ENCODE measurements at places on chromosomes 11 and 22.

DNA sequence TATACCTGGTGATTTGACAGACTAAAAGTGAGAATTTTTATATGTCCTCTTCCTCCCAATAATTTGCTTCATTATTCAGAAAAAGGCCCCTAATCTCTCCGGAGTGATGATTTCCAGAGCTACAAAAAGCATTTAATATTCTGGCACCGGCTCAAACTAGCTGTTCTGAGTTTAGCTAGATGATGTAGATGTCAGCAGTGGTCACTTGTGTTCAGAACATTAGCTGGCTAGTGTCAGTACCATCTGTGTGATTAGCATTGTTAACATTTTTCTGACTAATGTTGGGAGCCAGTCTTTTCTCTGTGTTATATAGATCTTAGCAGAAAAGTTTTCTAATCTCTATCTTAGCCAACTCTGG lies 68.7 kb upstream of the RRM1 start:
- DNase-seq: peak; percentile 63

GRCh38 chr11:66415423-66415822 lies 5.4 kb upstream of the NPAS4 start:
- no peak for DNase-seq

GRCh38 chr22:27513021-27513420 lies 288.5 kb downstream of the MN1 start:
- DNase-seq: no peak

- DNase-seq: no peak
Observed at GRCh38 chr11:77966338-77966737, 28.1 kb downstream of the INTS4 start.

DNA sequence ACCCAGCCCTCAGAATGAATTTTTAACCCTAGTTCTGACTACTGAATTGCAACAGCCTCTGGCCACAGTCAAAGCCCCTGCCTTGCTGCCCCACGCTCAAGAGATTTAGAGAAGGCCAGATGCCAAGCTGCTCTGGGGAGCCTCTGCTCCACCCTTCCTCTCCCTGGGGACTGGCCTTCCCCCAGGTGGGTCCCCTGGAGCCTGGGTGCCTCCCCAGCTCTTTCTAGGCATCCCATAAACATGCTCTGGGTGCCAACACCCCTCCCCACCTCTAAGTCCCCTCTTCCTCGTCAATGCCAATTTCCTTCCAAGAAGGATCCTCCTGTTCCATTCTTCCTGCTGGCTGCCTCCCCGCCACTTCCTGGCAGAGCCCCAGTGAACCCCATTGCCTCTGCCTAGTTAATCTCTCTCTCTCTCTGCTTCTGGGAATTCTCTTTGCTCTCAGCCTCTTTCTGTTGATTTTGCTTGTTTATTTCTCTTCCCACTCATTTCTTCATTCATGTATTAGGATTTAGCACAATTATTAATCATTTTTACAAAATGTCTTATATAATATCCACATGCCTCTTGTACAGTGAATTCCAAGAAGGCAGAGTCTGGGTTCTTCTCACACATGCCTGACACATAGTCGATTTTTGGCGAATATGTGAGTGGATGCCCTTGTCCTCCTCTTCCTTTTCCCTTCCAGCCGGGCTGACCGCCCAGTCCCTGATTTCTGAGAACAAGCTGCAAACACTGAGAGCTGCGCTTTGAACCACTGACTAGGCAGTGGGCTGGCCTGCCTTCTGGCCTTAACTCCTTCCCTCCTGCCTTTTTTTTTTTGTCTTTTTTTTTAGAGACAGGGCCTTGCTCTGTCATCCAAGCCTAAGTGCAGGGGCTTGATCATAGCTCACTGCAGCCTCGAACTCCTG lies 17.5 kb downstream of the UQCR10 start:
- DNase-seq: peak; percentile 28

- peak; percentile 61 for DNase-seq
Observed at GRCh38 chr11:83235825-83236224, 42.3 kb downstream of the ANKRD42 start.

DNA sequence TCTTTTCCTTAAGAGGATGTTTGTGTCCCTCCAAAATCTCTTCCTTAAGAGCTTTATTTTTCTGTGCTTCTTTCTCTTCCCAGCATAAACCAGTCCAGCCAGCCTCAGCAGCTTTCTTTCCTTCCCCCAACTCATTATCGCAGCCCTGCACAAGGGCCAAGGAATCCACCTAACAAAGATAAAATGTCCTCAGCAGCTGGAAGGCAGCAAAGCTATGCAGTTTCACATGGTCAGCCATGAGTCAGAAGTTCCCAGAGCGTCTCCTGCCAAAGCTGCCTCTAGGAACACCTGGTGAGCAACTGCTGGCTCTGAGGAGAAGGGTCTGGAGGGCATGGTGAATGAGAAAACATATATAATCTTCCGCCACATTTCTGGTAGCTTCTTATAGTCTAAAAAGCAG lies 45.3 kb upstream of the HMGXB4 start:
- peak; percentile 76 for DNase-seq

GRCh38 chr11:74493791-74494630 lies 487 bp upstream of the LIPT2 start:
- DNase-seq: no peak

DNA sequence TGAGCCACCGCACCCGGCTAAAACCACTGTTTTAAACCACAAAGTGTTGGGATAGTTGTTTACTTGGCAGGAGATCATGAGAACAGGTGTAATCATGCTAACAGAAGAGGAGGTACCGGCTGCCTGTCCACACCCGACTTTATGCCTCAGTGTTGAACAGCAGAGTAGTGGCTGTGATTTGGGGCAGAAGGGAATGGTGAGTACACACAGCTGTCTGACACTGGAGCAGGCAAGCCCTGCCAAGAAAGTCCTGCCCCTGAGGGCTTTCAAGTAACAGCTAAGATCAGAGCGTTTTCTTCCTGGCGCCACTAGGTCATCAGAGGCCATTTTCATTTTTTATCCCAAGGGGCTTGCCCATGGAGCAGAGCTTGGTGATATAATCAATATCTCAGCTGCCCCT lies 8.1 kb downstream of the CDKN1C start:
- DNase-seq: no peak

DNA sequence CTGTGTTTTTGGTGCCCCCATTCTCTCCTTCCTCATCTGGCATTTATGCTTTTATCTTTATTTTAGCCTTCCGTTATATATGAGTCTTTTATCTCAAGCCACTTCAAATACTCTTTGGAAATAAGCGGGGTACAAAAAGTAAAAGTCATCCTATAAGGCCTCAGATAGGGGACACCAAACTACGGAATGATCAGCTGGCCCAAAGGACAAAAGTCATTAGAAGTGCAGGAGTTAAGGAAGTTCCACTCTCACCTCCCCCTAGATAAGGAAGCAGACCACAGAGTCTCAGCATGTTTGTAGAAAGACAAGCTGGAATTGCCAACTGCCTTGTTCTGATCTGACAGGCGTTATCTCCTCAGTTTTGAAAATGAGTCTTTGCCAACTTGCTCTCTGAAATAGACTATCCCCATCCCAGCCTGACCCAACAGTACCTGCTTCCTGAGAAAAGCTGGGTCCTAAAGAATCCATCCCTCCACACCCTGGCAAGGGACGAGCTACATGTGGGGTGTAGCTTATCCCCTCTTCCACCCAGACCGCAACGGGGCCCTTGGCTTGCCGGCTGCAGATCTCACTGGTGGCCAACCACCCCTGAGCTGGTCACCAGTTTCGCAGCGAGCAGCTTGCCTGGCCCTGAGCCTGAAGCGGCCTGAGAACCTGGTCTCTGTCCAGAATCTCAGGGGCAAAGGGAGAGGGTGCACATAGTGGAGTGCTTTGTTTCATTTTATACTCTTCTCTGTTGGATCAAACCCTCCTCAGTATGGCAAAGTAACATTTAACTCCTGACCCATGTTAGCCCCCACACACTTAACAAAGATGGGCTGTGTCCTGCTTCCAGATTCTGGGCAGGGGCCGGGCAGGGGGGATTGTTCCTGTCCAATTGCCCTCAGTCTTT lies 13.8 kb downstream of the FADS2 start:
- DNase-seq: no peak

- DNase-seq: no peak
Observed at GRCh38 chr11:123751781-123752180, 2.5 kb downstream of the OR6X1 start.

DNA sequence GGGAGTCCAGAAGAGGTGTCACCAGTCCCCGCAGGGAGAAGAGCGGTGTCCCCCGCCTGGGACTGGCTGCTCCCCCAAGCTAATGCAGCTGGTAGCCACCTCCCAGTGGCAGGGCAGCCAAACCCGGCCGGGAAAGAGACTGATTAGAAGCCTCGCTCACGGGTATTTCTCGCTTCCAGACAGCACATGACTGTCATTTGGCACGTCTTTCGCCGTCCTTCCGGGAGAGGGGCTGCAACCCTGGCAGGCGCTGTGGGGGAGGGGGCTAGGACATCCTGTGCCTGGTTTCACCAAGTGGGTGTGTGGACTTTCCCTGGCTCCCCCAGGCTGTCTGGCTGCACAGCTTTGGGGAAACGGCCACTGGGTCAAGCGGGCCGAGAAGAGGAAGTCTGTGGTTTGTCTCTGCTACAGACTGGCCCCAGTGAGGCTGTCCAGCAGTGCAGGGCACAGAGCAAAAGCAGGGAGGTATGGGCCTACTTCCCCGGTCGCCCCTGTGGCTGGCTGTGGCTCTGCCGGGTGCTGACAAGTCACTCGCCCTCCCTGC lies 3.8 kb downstream of the CD81 start:
- peak; percentile 52 for DNase-seq

GRCh38 chr11:23457641-23458040 lies 597.4 kb upstream of the CCDC179 start:
- DNase-seq: no peak

DNA sequence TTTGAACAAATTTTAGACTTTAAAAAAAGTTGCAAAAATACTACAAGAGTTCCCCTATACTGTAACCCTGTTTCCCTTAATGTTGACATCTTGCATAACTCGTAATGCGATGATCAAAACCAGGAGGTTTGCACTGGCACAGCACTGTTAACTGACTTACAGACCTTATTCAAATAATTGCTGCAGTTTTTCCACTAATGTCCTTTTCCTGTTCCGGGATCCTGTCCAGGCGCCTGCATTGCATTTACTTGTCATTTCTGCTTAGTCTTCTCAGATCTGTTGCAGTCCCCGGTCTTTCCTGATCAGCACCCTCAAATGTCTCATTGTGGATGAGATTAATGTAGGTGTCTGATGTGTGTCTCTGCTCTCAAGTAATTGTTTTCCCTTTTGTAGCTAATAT lies 32.0 kb downstream of the APLP2 start:
- DNase-seq: no peak

- DNase-seq: no peak
Observed at GRCh38 chr11:69348414-69349235, 54.7 kb downstream of the MYEOV start.

- DNase-seq: peak; percentile 61
Observed at GRCh38 chr11:117095284-117096161, 2.7 kb downstream of the SIK3 start.

DNA sequence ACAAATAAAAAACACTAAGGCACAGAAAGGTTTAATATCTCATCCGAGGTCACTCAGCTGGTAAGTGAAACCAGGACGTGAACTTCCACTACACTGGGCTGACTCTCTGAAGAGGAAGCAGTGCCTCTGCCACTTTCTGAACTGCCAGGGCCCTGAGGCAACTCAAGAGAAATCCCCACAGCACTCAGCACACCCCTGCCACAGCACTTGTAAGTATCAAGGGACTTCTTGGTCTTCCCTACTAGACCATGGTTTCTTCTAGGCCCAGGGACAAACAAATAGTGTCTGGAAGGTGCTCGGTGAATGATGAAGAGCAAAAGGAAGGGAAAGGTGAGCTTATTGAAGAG lies 49.7 kb downstream of the RPL27A start:
- DNase-seq: no peak

DNA sequence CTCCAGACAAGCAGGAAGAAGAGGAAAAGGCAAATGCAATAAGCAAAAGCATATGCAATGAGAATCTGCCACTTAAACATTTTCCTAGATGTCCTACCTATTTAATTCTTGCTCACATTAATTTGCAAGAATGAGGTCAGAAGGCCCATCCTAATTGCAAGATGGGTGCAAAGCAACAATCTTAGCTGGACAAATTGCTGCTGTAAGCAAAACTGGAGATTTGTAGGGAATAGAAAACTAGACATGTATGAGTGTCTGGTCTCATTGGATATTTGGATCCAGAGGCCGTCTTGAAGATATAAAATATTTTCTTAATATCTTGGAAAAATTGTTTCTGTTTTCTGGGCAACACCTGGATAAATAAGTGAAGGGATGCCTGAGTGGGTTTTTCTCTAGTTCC lies 150.1 kb upstream of the PGR start:
- DNase-seq: no peak

DNA sequence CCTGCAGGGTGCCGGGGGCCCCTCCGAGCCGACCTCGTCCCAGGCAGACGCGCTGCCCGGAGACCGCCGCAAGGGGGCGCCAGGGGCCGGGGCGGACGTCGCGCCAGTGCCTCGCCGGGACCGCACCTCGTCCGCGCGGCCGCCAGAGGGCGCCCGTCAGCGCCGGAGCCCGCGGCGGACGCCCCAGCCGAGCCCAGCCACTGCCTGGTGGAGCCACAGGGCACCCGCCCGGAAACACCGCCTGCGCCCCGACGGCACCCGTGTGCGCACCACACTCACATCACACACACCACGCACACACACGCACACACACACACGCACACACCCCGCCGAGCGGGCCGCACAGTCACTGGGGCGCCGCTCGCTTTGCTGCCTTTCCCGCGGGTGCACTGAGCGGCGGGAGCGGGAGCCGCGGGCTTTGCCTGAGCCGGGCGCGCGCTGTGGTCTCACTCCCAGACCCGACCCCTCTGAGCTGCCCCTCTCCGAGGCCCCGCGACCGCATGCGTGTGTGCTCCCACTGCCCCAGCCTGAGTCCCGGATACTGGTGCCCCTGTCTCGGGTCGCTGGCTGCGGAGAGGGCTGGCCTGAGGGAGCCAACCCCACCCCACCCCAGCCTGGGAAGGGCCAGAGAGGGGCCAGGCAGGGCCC lies 449.3 kb downstream of the OPCML start:
- peak; percentile 37 for DNase-seq

DNA sequence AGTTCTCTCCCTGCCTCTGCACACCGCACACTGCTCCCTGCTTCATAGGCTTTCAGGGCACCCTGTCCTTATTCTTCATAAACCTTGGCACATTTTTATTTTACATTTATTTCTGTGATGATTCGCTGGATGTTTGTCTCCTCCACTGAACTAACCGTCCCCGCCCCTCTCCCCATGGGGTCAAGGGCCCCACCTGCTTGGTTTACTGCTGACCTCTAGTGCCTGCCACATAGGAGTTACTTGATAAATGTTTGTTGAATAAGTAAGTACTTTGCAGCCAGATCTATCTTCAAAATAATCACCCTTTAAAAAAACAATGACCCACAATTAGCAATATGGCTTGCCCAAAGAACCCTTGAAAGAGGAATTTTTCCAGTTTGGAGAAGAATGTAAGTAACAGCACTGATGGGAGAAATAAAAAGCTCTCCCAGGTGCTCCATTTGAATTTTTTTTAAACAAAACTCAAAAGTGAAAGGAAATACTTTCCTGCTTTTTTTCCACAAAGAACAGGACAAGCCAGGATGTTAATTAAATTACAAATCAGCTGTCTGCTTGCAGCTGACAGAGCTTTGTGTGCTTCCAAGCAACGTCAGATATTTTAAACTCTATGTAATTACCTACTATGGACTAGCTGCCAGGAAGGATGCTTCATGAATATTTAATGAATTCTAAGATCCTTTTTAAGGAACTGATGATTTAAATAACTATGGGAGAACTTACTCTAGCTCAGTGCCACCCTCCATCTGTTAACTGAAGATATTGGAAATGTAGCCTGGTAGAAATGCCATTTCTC lies 1083.6 kb downstream of the DLG2 start:
- no peak for DNase-seq

GRCh38 chr22:23841736-23842445 lies 3.1 kb upstream of the DERL3 start:
- DNase-seq: no peak

- DNase-seq: peak; percentile 95
Observed at GRCh38 chr22:26672590-26673468, 15.4 kb downstream of the MIAT start.

- DNase-seq: no peak
Observed at GRCh38 chr22:40077646-40078016, 82.9 kb downstream of the FAM83F start.
